Fibroblast of gingiva (primary cell): ENCODE measurements at places on chromosomes 6 and 20.
A peak's percentile ranks its signal among the peaks of the same experiment; 100 is the strongest.

DNA sequence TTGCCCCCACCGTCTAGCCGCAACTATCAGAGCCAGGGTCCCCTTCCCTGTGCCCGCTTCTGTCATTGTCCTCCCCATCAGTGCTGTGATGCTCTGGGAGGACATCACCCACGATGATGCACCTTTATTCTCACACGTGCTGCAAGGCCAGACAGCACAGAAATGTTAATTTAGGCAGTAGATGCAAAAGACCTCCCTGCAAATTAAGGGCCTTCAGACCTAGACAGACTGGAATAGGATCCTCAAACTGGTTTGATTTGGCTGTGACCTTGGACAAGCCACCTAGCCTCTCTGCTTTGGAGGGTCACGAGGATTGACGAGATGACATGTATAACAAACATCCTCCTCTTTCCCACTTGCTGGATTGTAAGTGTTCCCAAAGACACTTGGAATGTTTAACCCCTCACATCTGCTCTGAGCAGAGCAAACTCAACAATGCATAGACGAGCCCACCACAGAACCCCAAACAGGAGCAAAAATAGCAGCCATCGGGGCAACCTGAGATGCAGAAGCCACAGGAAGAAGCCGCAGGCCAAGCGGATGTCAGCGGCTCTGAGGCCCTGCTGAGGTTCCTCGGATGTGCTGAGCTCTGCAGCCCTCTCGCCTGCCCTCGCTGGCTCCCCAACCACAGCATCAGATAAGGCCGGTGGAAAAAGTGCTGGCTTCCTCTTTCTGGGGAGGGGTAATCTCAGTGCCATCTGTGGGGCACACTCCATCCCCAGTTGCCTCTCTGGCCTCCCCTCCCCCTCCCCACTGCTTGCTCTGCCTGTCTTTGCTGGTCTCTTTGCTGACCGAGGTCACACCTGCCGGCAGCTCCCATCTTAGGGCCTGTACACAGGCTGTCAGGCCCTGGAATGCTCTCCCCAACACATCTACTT is 35.3 kb downstream of the TOX2 start:
- no peak for DNase-seq

DNA sequence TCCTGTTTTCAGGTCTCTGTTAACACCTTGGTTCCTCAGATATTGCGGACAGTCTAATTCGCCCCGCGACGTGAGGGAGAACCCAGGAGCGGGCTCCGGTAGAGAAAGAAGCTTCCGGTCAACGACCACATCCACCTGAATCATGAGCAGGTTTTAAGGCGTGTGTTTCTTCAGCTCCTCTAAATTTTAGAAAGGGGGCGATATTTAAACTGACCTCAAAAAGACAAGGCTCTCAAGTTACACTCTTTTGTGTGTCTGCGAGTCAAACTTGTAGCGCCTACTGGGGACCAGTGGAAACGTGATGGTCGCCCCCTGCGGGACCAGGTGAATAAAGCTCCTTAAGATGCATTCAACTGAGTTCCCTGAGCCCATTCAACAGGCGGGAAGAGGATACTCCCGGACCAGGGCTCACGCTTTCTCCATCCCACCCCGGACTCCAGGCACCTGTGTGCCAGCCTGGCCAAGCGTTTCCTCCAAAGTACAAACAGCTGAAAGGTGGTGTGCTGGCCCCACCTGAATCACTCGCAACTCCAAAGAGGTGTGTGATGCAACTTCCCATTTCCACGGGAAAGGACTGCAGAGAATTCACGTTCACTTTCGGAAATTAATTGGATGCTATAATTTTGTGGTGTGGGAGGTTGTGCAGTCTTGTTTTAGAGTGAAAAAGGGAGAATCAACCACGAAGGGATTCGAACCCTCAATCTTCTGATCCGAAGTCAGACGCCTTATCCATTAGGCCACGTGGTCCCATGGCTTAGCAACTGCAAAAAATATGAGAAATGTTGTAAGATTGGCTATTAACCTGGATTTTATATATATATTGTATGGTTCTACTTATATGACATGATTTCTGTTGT is 17.0 kb downstream of the GPX5 start:
- DNase-seq: peak; percentile 74

- DNase-seq: no peak
Measured at GRCh38 chr6:133837801-133838349, 51.0 kb upstream of the TCF21 start.

- no peak for DNase-seq
Measured at GRCh38 chr20:17500271-17500670, 30.9 kb downstream of the BFSP1 start.

GRCh38 chr6:150352321-150353296 is 16.2 kb upstream of the IYD start:
- DNase-seq: no peak

DNA sequence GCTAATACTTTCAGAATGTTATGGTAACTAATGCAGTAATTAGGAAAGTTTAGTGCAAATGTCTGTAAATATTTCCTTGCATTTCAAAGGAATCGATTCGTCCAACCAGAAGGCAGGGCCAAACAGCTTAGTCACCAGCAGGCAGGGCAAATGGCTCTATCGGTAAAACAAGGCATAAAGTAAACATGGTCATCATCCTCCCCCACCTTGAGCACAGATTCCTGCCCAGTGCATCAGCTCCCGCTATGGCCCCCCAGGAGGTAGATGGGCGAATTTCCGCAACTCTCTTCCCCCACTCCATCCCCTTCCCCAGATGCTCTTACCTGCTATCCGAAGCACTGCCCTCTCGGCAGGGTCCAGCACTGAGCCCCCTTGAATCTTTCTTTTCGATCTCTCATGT is 103.8 kb upstream of the BEND6 start:
- DNase-seq: peak; percentile 51

GRCh38 chr6:125888989-125889656 is 67.4 kb upstream of the HINT3 start:
- peak; percentile 16 for DNase-seq

- DNase-seq: peak; percentile 34
Measured at GRCh38 chr6:36596356-36596755, 2.2 kb downstream of the SRSF3 start.

DNA sequence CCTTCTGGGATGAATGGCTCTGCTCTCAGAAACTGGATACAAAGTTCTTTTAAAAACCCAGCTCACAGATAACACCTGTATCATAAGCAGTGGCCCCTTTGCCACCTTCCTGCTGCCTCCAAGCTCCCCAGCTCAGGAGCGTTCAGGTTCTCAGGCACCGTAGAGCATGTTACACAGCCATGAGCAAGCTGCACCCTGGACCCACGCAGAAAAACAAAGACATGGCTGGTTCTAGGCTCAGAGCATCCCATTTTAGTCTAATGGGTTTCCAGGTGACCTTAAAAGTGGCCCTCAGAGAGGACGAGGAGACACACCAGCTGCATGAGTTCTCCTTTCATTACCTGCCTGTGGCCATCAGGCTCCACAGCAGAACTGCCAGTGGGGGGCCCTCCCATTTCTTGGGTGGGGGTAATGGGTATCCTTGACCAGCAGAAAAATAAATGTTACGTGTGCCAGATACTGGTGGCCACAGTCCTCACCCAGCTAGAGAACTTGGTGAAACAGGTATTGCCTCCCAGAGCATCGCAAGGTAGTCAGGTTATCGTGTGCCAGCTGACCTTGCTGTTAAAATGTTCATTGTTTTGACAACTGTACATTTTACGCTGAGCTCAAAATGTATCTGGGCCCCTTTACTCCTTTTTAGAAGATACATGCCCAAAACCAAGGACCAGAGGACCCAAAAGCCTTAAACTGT is 7.5 kb downstream of the PSMA7 start:
- no peak for DNase-seq

DNA sequence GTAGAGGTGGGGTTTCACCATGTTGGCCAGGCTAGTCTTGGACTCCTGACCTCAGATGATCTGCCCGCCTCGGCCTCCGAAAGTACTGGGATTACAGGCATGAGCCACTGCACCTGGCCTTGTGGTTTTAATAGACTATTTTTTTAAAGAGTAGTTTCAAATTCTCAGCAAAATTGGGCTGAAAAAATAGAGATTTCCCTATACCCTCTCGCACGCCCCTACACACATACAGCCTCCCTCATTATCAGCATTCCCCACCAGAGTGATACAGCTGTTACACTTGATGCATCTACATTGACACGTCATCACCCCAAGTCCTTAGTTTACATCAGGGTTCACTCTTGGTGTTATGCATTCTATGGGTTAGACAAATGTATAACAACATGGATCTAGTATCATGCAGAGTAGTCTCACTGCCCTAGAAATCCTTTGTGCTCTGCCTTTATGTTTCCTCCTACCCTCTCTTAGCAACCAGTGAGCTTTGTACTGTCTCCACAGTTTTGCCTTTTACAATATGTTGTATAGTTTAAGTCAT is 103.6 kb downstream of the CDYL start:
- no peak for DNase-seq

GRCh38 chr6:135883045-135883444 is 31.5 kb downstream of the PDE7B start:
- no peak for DNase-seq

- DNase-seq: no peak
Measured at GRCh38 chr20:45857882-45858216, 435 bp downstream of the ZSWIM3 start.

- peak; percentile 52 for DNase-seq
Measured at GRCh38 chr6:72865467-72865866, 243.6 kb downstream of the KCNQ5 start.

DNA sequence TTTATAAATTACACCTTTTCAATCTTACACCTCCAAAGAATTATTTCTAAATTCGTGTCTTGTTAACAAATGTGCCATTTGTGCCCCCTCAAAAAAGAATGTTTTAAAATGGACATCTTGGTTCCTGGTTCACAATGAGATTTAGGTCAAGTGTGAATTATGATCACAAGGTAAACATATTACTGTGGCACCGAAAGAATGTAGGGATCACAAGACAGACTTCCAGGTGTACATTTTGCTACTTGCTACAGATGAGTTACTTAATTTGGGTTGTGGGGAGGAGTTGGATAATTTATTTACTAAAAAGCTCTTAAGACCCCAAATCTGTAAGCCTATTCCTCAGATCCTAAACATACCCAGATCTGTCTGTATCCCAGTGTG is 25.0 kb upstream of the ADTRP start:
- no peak for DNase-seq

- no peak for DNase-seq
Measured at GRCh38 chr6:47524136-47524845, 46.7 kb downstream of the CD2AP start.

DNA sequence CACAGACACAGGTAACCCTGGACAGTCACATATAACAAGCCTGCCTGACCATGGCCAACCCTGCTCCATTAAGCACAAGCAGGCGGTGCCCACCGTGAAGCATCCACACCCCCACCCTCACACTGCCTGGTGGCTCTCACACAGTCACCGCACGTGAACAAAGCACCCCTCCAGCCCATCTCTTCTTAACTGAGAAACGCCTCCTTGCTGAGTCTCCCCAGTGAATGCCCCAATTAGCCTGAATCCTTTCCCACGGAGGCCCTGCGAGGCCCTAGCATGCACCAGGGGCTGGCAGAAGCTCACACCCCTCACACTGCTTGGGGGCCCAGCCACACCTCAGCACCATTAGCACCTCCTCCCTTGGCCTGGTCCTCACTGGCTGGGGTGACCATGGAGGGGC is 72.3 kb downstream of the GRM4 start:
- DNase-seq: no peak

GRCh38 chr6:158416883-158417759 is 104.9 kb downstream of the TULP4 start:
- no peak for DNase-seq

- DNase-seq: no peak
Measured at GRCh38 chr6:1604158-1605003, 5.3 kb upstream of the FOXC1 start.

GRCh38 chr6:134035823-134036296 is 16.6 kb downstream of the SLC2A12 start:
- peak; percentile 40 for DNase-seq

- DNase-seq: no peak
Measured at GRCh38 chr6:26483727-26484126, 16.4 kb upstream of the BTN1A1 start.

GRCh38 chr6:106177786-106178185 is 91.7 kb downstream of the PRDM1 start:
- DNase-seq: no peak

DNA sequence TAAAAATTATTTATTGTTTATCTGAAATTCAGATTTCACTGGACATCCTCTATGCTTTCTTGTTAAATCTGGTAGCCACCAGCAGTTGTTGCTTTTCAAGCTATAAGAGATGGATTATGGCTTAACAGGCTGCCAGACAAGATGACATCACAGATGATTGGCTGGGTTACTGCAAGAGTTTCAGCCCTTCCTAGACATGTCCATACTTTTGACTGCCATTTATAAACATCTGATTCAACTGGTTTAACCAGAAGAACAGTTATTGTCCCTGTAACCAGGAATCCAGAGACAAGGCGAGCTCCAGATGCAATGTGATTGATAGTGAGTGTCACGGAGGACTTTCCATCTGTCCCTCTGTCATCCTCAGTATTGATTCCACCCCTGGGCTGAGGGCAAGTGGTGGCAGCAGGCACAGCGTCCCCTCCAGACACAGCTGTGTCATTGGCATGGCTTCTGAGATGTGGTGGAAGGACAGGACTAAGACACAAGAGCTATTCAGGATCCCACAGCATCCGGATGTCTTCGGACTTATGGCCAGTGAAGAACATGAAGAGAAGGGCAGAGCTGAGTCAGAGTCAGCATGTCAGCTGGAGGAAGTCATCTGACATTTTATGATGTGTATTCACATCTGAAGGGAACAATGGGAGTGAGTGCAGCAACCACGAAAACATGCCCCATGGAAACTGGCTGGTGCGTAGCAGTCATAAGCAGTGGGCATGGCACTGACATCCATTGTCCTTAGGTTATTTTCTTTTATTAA is 284.5 kb upstream of the CDYL start:
- no peak for DNase-seq
